ELR (cell line): ENCODE measurements at places on chromosomes 12 and 14.

DNA sequence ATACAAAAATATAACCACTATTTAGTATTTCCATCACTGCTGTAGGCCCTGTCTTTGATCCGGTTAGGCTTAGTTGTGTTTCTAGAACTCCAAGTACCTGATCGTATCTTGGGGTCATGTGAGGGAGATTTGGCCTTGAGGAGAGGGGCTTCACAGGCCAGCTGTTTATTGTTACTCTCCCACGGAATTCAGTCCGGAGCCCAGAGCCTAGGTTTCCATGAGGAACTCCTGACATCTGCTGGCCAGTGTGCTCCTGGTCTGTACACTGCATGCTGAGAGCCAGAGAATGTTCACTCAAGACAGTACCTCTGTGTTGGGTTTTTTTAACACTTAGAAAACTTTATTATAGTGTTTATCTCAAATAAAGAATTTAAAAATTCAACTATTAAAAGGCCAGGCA is 341.0 kb upstream of the TMEM132C start:
- DNase-seq: peak; percentile 10

- no peak for DNase-seq
Measured at GRCh38 chr12:122870867-122871664, 24.9 kb downstream of the VPS37B start.

DNA sequence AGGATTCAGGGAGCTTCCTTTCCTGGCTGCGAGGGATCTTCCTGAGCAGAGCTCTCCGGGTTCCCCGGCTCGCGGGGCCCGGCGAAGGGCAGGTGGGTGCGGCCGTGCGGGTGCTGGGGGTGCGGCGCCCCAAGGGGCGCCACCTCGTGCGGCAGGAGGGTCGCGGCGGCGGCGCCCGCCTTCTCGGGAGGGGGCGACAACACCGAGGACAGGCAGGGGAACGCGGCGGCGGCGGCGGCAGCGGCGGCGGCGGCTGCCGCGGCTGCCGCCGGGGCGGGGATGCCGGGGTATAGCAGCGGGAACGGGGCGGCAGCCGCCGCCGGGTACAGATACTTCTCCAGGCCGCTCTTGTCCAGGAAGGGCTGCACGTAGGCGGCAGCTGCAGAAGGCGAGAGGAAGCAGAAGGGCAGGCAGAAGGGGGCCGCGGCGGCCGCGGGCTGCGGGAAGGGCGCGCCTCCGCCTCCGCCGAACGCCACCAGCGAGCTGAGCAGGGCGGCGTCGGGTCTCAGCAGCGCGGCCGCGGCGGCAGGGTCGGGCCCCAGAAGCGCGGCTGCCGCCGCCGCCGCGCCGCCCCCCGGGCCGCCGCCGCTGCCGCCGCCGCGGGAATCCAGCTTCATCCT is 2.7 kb downstream of the BHLHE41 start:
- DNase-seq: peak; percentile 20

GRCh38 chr14:81193924-81194633 is 26.7 kb downstream of the GTF2A1 start:
- peak; percentile 14 for DNase-seq

DNA sequence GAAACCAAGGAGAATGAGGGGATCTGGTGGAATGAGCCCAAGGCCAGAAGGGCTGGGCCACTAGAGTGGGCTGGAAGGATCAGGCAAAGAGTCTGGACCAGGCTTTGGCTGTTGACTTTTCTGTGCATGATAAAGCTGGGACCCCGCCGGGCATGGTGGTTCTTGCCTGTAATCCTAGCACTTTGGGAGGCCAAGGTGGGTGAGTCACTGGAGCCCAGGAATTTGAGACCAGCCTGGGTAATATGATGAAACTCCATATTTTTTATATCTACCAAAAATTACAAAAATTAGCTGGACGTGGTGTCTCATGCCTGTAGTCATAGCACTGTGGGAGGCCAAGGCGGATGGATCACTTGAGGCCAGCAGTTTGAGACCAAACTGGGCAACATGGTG is 393 bp upstream of the KLHL33 start:
- DNase-seq: peak; percentile 59

GRCh38 chr12:54364413-54364812 is at the start of gene GPR84:
TSS of gene GPR84 (minus strand) at chr12:54364486. CDS start at chr12:54363851, 635 bp downstream.
- no peak for DNase-seq

GRCh38 chr12:124240493-124240892 is 54.4 kb upstream of the RFLNA start:
- peak; percentile 49 for DNase-seq

- no peak for DNase-seq
Measured at GRCh38 chr14:61706096-61706690, 10.9 kb downstream of the HIF1A start.

DNA sequence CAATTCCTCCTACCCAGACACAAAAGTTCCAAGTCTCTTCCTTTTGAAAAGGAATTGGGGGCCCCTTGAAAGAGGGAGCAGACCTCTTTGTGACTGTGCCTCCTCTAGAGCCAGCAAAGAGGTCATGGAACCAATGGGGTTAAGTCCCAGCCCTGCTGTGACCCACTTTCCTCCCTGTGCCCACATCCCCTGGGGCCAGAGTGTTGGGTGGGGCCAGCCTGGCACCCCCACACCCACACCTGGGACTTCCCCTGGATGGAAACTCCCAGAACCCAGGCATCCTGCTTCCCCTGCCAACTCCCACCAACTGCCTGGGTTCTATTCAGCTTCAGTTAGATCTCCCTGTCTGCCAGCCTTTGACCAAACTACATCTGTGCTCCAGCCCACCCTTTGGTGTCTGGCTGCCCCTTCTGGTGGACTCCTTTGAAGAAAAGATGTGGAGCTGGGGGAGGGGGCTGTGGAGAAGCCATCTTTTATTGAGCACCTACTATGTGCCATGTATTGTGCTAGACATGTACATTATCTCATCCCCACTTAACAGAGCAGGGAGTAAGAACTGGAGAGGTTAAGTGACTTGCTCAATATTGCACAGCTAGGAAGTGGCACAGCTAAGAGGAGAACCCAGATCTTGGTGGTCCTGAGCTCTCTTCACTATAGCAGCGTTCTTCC is 4.6 kb upstream of the RARG start:
- DNase-seq: no peak

DNA sequence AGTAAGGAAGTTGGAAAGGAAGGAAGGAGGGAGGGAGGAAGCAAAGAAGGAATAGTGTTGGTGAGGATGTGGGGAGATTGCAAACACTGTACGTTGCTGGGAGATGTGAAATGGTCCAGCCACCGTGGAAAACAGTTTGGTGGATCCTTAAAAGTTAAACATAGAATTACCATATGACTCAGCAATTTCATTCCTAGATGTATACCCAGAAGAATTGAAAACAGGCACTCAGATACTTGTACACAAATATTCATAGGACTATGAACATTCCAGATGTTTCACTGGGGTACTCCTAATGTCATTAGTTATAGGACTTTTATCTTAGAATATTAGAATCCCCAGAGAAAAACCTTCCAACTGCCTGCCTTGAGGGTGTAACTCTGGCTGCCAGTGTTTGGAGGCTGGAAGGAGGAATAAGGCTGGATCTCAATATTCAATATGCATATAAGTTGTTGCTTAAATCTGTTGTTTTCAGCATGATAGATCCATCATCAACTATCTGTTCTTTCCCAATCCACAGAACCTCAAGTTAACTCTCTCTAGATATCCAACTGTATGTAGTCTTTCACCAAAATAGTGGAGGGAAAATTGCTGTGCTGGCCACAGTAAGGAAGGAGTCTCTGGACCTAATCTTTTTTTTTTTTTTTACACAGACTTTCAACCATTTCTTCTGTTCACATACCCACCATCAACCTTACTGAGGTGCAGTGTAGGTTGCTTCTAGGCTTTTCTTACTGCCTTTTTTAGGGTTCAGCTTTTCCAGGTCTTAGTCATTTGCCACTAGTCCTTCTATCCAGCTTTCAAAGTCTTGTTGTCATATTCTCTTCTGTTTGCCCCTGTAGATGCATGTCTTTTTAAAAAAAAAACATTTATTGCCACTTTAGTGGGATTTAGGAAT is 94.5 kb downstream of the DNAI7 start:
- no peak for DNase-seq

GRCh38 chr14:38047195-38047902 is 160.4 kb upstream of the SSTR1 start:
- no peak for DNase-seq

GRCh38 chr12:80419644-80420043 is 24.4 kb upstream of the PTPRQ start:
- DNase-seq: no peak

DNA sequence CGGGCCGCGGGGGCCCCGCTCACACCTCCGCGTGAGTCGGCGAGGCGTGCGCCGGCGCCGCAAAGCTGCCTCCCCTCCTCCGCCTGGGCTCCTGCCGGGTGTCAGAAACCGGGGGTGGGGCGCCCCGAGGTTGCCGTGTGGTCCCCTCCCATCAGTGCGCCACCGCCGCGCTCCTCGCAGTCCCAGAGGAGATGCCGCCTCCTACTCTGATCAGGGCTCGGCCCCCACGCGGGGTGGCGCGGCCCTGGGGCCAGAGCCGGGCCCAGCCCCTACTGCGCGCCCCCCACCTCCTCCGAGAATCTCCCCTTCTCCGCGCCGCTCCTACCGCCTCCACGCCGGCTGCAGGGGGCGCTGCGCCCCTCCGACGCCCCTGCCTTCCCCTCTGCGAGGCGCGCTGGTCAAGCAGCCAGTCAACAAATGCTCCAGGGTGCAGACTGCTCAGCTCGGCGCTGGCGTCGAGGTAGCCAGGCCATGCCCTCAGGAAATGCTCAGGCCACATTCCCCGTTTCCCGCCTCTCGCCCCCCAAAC is 467 bp upstream of the JAG2 start:
- DNase-seq: no peak

GRCh38 chr14:31106768-31107167 is 80.6 kb upstream of the STRN3 start:
- DNase-seq: peak; percentile 64

DNA sequence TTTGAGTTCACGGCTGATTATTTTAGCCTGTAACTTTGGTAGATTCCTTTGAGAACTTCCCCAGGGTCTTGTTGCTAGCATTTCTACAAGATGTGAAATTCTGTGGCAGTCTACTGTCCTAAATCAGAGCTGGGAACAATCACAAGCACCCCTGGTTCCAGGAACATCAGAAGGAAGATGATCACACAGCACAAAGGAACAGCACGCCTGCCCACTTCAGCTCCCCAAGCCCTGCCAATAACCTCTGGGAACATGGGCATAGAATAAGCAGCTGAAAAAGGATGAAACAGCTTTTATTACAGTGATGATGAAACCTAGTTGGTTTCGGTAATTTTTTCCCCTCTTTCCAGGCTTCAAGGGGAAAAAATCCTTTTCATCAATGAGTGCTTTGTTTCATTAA is 12.3 kb downstream of the GPR19 start:
- no peak for DNase-seq

GRCh38 chr14:76551906-76552305 is 176.0 kb downstream of the ESRRB start:
- DNase-seq: no peak
